ENCODE measurements at places on chromosomes 3 and 15.

DNA sequence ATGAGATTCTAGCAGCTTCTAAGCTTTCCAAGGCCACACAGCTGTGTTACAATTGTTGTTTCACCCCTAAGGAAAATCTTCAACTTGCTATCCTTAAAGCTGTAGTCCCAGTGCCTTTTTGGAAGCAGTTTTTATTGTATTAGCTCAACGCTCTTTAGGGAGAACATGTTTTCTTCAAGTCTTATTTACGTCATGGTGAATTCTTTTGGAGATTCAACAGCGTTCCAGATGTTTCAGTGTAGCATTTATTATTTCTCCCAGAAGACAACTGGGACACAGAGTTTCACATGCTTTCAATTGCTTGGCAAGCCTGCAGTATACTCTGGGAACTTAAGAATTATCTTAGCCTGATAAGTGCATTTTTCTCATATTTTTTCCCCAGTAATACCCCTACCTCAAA is 888.3 kb downstream of the PLOD2 start:
- no peak for DNase-seq

DNA sequence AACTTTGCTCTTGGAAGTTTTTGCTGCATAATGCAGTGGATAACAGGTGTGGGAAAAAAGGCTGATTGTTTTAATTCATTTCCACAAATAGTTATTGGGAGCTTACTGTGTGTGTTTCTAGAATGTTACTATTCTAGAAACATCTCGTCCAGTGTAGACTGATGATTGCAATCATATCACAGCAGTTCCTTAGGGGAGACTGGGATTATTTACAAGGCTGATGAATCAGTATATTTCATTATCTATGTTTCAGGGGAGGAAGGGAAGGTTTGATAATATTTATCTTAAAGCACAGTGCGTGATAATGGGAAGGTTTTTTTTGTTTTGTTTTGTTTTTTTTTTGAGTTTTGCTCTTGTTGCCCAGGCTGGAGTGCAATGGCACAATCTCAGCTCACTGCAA is 2.4 kb downstream of the USP13 start:
- DNase-seq, result no peak

DNA sequence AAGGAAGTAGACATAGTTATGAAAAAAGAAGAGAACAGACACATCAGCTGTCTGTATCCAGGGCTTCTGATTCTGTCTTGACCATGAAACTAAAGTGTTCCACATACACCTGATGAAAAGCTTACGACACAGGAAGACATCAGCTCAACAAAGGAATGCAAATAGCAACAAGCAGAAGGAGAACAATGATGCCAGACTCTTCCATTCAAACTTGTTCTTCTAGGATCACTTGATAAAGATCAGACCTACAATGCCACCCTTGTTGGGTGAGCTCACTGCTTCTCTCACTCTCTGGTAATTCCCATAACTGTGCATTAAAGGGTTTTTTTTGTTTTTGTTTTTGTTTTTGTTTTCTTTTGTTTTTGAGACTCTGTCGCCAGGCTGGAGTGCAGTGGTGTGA is 49.7 kb downstream of the GATM start:
- DNase-seq, result no peak

- peak; percentile 91 for DNase-seq
Measured at GRCh38 chr15:74906450-74907162, at the start of gene FAM219B. Gene FAM219B, minus strand, starts transcription at chr15:74906851. Its CDS starts 51 bp downstream, at chr15:74906800.

DNA sequence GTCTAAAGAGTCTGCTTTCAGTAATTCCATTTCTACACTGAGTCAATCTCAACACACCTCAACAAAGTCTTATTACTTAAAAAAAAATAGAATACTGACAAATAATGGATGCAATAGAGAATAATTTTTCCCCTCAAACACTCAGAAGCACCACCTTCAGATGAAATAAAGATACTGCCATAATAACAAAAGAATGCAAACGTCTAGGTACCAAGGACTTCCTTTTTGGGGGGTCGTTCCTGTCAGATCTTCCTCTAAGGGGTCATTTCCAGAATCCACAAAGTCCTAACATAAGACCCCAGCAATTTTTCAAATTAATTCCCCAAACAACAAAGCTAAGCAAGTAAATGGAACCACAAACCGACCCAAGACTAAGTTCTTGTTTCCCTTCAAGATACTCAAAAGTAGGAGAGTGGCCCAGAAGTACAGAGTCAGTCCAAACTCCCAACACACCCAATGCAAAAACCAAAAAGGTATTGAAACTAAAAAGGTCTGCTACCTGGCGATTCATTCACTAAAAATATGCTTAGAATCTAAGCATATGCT is 1.3 kb downstream of the RYK start:
- DNase-seq, result peak; percentile 13

- DNase-seq, result no peak
Measured at GRCh38 chr3:11351451-11351850, 79.3 kb downstream of the ATG7 start.
